Central memory CD8-positive, alpha-beta T cell (primary cell): ENCODE measurements at places on chromosomes 4 and X.

GRCh38 chrX:126394681-126395080 lies 157.9 kb downstream of the DCAF12L1 start:
- DNase-seq, result no peak

DNA sequence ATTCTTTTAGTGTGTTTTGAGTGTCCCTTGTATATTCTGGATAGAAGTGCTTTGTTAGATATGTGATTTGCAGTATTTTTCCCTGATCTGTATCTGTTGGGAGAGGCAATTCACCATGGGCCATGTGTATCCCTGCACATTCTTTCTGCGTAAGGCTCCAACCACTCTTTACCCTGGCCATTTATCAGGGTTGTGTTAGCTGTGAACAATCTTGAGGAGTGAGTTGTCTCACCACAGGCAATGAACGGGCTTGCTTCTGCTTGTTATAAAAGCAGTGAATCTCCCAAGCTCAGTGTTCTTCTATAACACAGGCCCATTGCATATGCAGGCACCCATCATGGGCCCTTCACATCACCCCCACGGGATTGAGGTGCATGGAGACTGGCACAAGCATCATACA lies 18.9 kb upstream of the SMIM10 start:
- DNase-seq, result no peak

DNA sequence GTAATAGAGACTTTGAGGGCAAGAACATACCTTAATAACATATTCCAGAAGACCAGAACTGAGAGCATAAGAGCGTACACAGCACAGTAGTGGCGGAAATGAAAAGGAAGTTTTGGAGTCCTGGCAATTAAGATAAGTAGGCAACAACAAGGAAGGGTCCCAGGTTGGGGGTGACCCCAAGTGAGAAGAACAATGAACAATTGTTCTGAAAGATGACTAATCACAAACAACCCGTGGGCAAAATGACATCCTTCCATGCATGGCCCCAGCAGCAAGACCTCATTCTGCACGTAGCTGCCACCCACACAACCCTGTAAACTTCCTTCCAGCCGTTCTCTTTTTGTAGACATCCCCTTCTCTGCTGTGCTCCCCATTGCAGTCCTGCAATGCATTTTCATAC lies 384.4 kb upstream of the PABPC4L start:
- no peak for DNase-seq

- no peak for DNase-seq
Measured at GRCh38 chrX:136750364-136750763, 30.4 kb downstream of the ARHGEF6 start.

DNA sequence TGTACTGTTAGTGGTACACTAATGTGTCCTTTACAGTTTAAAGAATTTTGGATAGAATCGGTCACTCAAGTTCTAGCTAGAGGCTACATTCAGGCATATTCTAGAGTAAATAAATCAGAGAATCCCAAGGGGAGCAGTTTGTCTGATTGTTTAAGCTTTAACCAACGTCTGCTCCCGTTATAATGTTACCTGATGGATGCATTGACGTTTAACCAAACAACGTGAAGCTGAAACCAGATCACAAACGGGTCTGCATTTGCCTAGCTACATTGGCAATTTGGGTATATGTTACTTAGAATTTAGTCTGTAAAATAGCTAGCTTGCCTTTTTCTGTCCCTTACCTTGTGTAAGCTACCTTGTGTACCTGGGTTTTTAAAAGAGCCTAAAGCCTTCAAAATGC lies 1.6 kb downstream of the PI4K2B start:
- no peak for DNase-seq

- no peak for DNase-seq
Measured at GRCh38 chr4:169054879-169055278, 44.8 kb upstream of the CBR4 start.

- no peak for DNase-seq
Measured at GRCh38 chr4:160563552-160564282, 1460.8 kb downstream of the RAPGEF2 start.

DNA sequence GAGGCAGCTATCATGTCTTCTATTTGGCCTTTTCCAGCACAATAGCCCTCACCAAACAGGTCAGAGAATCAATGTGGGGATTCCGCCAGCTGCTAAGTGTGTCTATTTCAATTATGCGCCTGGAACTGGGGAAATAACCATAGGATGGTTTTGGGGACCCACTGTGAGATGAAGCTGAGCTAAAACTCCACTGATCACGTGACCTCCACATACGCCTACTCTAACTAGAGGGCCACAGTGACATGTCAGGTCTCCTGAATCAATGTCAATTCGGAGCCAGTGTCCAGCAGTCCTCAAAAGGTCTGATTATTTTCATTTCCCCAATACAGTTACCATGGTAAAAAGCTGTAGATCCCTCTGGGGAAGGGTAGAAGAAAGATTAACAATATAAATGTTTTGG lies 10.2 kb upstream of the BANK1 start:
- no peak for DNase-seq

DNA sequence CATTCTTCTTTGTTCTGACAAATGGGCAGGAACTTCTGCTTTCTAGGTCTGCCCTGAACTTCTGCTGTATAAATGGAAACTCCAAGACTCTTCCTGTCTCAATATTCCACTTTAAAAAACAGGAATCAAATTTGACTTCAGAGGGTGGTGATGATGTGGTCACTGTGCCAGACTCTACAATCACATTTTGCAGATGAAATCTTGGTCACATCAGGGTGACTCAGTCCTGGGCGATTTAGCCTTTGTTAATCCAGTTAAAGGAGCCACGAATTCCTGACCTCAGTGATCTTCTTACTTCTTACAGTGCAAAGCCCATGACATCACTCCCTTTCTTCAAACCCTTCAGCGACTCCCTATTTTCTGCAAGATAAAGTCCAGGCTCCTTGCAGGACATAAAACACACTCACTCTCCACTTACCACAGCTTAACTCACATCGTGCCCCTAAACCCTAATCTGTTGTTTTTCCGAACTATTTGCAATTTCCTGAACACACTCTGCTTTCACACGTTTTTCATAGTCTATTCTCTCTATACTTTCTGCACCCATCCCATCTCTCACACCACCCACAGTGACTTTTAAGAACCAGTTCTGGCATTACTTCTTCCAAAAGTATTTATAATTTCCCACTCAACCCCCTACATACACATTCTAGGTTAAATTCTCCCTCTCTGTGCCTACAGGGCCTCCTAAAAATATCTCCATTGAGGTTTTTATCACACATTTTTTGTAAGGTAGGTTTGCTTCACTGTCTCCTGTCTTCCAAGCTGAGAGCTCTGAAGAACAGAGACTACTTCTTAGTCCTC lies 11.1 kb downstream of the GASK1B start:
- no peak for DNase-seq

DNA sequence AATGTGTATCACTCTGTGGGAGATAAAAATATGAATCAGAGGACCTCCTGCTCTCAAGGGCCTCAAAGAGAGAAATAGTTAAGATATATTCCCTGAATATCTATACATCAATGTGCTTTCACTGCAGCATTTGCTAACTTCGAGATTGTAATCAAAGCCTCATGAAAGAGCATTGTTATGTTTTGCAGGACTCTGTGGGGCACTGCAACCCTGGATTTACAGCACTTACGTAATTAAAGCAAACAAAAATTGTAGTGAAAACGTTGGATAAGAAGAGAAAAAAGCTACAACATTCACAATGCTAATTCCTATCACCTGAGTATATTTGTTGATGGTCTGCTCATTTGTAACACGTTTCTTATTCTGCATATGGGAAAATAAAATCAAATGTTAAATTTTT lies 48.0 kb downstream of the ETNPPL start:
- DNase-seq, result no peak

GRCh38 chrX:53486285-53486684 lies 52.1 kb upstream of the HSD17B10 start:
- DNase-seq, result no peak

DNA sequence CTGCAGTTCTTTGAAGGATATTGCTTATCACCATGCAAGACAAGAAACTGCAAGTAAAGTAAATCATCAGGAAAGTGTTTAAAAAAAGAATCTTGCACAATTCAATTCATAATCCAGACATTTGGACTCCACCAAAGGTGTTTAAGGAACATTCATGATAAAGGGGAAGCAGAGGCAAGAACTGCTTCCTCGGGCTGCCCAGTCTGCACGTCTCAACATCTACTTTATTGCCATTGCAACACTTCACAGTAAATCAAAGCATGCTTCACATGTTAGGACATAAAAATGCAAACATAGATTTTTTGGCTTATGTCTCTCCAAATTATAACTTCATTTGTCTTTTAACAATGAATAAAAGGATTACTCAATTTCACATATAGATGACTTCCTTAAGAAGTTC lies 42.5 kb downstream of the MID1 start:
- no peak for DNase-seq

- no peak for DNase-seq
Measured at GRCh38 chr4:120754590-120754989, 167.9 kb downstream of the PRDM5 start.

- DNase-seq, result no peak
Measured at GRCh38 chr4:185936650-185937376, 124.8 kb upstream of the SORBS2 start.

DNA sequence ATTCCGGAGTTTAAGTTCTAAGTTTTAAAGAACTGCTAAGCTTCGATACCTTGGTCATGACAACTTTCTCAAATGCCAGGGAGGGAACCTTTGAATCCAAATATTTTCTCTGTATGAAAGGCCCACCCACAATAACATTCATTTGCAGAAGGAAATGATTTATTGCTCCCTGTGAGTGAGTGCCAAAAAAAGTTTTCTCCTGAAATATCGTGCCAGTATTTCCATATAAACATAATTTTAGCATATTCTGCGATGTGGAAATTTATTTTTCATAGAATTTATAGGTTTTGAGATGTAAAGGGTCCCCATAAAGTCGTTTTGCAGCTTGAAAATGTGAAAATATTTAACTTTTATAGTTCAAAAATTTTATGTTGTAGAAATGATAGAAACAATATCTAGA lies 53.9 kb downstream of the BMPR1B start:
- no peak for DNase-seq

- DNase-seq, result no peak
Measured at GRCh38 chr4:119286377-119287002, 35.4 kb downstream of the FABP2 start.

DNA sequence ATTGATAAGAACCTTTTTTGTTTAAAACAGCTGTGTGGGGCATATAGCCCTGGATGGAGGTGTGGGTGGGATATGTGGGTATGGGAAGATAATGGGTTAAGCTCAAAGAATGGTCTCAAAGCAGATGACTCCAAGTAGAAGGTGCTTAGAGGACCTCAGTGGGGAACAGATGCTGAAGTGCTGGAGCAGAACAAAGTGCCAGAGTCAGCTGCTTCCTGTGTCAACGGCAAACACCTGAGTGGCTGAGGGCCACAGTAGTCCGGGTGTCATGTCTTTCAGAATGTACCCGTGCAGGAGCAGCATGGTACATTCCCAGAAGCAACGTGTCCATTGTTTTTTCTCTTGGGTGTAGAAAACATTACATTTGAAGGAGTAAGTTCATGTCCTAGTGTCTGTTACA lies 210.6 kb downstream of the CCNG2 start:
- no peak for DNase-seq

- DNase-seq, result no peak
Measured at GRCh38 chr4:169399976-169400767, 129.4 kb upstream of the SH3RF1 start.

DNA sequence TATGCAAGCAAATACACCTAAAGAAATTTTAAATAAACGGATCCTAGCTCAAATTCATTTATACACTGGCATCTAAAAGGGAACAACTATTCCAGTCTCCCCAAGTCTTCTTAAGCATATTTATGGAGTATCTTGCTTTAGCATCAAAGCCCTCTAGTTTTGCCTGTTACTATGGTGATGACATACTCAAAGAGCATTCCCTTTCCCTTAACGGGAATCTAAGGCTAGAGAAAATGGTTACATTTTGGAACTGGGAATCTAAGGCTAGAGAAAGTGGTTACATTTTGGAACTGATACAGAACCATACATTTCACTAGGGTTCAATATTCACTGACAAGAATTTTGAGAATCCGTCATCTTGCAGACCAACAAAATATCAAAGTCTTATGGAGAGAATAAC lies 271.2 kb downstream of the CHIC1 start:
- DNase-seq, result no peak

DNA sequence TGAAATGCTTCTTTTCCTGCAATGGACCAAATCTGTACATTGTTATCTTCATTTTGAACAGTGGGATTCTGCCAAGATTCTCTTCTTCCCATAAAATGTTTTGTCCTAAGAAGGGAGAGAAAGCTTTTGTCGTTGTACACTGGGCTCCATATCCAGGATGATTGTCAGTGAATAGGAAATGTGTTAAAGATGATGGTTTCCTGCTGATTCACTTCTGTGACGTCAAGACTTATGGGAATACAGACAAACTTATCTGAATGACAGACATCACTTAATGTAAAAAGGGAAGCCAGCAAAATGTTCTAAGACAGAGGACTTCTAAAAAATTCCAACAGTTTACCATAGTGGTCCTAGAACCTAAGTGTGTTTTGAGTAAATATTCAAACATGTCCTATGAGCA lies 53.7 kb upstream of the HPF1 start:
- DNase-seq, result no peak

GRCh38 chrX:74579597-74580198 lies 34.7 kb downstream of the RLIM start:
- DNase-seq, result no peak

- DNase-seq, result no peak
Measured at GRCh38 chr4:13481569-13481968, 2.6 kb downstream of the RAB28 start.

DNA sequence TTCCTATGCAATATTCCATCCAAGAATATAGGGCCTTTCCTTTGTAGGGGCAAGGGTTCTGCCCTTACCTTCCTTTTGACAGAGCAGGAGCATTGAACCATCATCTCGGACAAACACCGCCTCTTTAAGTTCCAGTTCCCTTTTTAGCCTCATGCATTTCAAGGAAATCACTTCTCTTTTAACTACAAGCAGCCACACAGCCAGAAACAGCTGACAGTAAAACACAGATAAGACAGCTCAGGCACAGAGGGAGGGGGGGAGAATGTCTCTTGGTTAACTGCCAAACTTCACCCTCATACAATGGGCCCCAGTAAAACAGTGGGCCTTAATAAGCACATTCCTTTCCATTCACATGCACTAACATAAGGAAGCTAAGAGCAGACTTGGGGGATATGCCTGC lies 648.3 kb downstream of the GABRG1 start:
- no peak for DNase-seq

DNA sequence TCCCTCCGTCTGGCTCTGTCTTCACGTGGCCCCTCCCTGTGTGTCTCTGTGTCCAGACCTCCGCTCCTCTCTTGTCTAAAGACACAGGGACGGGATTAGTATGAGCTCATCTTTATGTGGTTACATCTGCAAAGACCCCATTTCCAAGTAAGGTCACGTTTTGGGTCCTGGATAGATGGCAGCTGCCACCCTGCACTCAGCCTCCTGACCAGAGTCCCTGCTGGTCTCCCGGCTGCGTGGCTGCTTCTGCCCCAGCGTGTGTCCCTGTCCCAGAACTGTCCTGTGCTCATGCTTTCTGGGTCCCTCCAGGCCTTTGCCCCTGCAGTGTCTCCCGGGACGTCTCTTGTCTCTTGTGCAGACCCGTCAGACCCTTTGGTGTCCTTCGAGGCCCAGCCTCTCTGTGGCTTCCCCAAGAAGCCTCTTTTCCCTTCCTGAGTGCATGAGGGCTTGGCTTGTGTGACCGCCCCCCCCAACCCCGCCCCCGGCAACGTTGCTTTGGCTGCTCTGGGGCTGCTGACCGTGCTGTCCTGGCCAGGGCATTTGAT lies 107.3 kb downstream of the PSAPL1 start:
- DNase-seq, result no peak

GRCh38 chr4:26402458-26402857 lies 81.6 kb downstream of the RBPJ start:
- DNase-seq, result no peak
